ENCODE measurements at places on chromosomes 6 and 20.

DNA sequence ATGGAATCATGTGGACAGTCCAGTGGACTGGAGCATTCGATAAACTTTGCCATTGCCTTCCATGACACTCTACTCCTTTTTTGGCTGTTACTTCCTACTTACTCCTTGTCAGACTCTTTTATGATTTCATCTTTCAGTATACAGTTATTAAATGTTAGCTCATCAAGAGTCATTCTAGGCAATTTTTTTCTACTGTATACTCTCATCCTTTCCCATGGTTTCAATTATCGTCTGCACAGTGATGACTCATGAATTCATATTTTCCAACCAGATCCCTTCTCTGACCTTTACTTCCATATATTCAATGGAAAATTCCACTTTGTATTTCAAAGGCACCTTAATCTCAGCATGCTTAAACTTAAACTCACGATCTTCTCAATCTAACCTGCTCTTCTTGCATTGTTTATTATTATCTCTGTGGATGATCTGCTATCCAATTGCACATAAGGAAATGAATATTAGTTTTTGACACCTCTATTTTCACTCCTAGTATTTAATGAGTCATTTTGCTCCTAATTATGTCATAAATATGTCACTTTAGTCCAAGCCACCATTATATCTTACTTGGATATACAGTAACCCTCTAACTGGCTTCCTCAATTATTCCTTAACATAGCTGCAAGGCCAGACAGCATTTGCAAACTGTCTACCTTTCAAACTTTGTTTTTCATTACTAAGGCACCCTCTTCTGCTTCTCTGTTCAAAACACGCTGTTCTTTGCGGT, 427.5 kb downstream of the PHF3 start:
- DNase-seq = no peak

GRCh38 chr6:155523821-155524651, 68.4 kb upstream of the NOX3 start:
- no peak for DNase-seq

- no peak for DNase-seq
Observed at GRCh38 chr20:63309261-63310071, 16.5 kb downstream of the COL20A1 start.

DNA sequence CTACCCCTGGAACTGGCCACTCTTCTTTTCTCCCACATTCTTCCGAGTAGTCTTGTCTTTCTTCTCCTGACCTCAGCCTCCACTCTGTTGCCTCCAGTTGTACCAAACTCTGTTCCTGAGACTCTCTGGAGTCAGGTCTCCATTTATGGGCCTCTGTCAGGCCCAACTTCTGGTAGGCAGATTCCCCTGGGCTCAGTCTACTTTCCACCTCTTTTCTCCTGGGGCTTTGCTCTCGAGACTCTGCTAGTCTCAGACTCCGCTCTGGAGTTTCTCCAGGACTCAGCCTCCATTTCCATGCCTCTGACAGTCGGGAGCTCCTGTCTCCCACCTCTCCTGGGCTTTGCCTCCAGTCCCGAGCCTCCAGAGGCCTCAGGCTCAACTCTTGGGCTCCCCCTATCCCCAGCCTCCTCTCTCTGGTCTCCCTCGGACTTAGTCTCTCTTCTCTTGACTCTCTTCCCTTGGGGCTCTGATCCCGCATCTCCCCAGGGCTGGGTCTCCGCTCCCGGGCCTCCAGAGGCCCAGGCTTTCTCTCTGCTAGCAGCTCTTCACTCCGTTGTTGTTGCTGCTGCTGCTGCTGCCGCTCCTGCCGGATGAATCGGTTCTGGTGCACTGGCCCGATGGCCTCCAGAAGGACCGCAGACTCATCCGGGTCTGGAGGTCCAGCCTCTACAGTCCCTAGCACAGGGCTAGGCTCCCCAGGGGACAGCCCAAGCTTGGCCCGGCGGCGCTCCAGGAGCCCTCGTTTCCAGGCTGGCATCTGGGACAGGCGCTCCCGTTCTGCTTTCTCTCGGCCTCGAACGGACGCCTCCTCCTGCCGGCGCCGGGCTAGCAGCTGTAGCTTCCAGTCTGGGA, 1.1 kb downstream of the PPP1R18 start:
- no peak for DNase-seq

GRCh38 chr6:31769684-31770371, 7.3 kb downstream of the VWA7 start:
- DNase-seq = peak; percentile 95

DNA sequence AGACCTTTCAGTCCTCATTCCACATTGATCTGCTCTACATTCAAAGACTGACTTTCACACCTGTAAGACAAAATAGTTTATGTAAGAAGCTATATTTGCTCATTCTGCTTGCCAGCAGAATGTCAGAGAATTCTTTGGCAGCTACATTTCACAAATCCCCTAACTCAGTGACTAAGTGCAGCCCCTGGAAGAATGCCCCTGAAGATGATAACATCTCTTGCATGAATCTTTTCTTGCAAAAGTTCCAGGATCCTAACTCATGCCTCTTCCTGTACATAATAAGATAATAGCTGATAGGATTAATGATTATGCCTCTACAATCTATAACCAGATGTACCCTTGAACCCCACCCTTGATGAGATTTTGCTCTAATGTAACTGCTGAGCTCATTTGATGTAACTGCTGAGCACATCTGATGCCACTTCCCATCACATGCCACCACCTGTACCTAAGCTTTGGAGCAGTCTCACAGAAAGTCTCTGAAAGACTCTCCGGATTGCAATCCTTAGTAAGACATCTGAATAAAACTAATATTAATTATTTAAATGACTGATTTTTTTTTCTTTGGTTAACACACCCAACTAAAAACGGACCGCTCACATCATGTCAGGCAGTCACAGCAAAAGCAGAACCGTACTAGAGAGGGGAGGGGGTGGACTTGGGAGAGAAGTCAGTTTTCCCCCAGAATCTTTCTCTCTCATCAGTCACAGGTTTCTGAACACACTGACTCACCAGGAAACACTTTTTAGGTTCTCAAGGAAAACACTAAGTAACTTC, 684 bp upstream of the DNAH8 start:
- DNase-seq = no peak

DNA sequence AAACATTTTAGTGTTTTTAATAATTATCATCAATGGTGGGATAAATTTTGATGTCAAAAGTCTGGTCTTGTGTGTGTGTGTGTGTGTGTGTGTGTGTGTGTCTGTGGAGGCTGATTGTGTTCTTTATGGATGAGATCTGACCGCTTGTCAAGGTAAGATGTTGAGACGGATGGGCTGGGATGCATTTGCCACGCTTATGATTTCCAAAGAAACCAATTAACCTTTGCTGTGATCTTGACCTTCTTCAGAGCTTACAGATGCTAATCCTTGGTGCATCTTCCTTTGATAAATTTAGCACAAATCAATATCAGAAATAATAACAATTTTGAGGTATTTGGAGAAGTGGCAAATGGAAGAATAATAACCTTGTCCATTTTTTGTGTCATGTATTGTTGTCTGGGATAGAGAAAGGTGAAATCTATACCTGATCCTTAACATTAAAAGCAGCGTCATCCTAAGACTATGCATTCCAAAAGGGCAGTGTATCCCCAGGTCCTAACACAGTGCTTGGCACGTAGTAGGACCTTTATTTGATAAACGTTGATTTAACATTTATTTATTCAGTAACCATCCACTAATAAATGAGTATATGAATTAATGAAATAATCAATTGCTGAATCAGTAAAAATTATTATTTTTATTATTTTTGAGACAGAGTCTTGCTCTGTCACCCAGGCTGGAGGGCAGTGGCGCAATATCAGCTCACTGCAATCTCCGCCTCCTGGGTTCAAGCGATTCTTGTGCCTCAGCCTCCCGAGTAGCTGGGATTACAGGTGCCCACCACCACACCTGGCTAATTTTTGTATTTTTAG, 70.1 kb downstream of the ZDHHC14 start:
- DNase-seq = no peak

GRCh38 chr20:51061418-51062045, 38.6 kb upstream of the KCNG1 start:
- DNase-seq = no peak

GRCh38 chr20:3930265-3931206, 41.3 kb downstream of the PANK2 start:
- DNase-seq = no peak

DNA sequence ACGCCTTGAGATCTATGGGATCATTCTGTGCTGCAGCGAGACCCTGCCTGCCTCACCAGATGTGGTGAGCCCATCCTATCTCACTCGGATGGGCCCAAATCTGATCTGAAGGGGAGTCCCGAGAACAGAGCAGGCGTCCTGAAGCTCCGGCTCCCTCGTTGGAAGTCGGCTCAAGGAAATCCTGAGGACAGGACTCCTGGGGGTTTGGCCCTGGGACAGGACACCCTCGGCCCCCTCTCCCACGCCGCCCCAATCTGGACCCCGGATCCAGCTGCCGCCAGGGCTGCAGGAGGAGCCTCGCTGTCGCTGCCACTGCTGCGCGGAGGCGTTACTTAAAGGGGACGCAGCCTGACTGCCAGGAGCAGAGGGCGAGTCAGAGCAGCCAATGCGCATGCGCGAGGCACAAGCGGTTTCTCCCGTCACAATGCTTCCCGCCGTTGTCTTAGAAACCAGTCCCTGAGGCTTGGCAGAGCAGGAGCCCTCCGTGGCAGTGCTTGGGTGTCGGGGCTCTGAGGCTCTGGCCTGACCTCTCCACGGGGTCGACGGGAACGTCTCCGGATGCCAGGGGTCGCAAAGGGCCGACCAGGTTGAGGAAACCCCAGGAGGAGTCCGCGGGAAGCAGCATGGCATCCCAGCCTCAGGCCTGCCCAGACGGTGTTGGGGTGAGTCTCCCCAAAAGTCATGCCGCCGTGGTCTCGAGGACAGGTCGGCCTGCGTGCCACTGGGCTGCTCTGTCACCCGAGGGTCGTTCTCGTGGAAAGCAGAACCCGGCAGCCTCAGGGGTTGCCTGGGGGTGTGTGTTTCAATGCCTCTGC, 1567.8 kb upstream of the DEFB115 start:
- no peak for DNase-seq

GRCh38 chr6:131255434-131255833, 120.2 kb downstream of the AKAP7 start:
- no peak for DNase-seq

- DNase-seq = no peak
Observed at GRCh38 chr20:61925555-61926252, 140.0 kb downstream of the TAF4 start.

- DNase-seq = no peak
Observed at GRCh38 chr20:60038400-60039008, 80.3 kb downstream of the CDH26 start.

DNA sequence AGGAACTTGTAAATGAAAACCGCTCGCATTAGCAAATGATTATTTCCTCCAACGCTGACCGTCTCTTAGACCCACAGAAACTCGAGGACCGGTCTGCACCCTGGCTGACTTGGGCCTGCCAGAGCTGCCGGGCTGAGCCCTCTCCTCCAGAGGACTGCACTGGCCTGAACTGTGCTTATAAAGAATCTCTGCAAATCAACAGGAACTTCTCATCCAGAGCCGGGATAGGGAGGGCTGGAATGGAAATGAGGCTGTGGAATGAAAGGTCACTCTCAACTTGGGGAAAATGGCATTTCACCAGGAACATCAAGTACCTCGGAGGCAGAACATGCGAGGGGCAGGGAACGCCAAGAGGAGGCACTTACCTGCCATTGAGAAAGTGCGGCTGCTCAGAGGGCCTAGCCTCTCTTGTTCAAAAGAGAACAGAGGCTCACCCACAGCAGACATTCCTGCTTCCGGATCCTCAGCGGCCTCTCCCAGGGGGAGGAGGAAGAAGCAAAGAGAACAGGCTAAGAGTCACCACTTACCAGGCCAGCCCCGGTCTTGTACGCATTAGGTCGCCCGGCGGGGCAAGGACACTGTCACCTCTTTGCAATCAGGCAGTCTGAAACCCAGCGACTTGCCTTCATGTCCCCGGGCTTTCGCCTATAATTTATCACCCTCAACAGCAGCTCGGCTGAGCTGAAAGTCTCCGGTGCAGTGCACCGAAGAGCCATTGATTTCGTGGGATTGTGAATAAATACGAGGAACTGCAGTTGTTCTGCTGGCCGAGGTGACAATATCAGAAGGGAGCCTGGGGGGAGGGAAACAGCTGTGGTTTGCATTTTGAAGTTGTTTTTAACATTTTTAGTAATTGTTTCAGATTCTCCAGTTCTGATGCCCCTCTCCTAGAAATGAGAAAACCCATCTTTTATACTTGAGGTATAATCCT, 37.6 kb downstream of the ZMYND8 start:
- DNase-seq = no peak

DNA sequence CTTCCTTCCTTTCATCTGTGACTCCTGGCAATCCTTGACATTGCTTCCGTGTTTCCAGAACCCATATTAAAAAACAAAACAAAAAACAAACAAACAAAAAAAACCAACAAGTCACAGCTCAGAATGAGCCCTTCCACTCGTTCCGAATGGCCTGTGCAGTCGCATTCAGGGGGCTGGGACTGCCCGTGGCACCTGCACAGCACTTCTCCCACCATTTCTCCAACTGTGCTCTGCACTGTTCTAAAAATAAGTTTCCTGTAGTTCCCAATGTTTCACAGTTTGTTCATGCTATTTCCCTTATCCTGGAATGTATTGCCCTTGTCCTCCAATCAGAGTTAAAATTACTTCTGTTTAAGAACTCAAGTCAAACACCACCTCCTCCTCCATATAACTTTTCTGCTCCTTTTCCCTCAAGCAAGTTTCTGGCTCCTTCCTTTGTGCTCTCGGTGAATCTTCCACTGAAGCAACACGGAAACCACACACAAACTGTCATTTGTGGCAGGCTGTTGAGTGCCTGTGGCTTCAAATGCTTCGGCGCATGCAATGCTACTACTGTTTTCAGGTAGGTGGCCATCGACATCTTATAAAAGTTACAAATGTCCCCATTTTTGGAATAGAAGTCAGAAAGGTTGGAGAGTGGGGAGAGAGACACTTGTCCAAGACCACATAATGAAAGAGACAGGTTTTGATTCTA, 57.7 kb downstream of the PDE10A start:
- no peak for DNase-seq

- DNase-seq = no peak
Observed at GRCh38 chr6:37062424-37062823, 57.0 kb downstream of the FGD2 start.

DNA sequence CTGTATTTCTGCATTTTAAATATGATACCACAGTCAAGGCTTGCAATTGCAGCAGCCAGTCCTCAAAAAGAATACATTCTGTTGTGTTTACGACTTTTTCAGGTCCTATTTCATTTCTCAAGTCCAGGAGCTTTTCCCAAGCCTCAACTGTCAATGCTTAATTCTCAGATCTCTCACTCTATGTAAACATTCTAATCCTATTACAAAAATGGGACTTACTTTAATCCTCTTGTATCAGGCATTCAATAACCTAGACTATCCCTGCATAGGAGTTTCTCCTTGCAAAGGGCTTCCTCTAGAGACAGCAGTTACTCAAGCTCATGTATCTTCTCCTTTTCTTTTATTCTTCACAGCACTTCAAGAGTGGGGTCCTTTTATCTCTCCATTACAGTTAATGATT, 1293.0 kb downstream of the GRIK2 start:
- no peak for DNase-seq

GRCh38 chr6:109121411-109121810, 26.1 kb downstream of the CEP57L1 start:
- DNase-seq = no peak

DNA sequence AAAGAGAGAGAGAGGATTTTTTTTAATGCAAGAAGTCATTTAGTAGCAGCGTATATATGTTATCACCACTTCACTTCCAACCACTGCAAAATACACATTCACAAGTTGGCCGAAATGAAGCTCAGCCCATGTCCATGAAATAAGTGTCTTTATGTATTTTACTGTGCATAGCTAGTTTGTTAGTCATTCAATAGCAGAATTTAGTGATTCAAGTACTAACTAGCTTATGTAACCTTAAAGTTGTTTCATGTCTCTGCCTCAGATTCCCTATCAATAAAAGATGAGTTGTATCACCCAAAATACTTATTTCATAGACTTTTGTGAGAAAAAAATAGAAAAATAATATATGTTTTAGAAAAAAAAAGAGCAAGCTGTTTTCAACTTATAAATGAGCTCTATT, 153.7 kb upstream of the PRDM1 start:
- DNase-seq = no peak
